ENCODE measurements at places on chromosomes 7 and 10.

GRCh38 chr7:106584914-106585759 lies 75.8 kb downstream of the CCDC71L start:
- DNase-seq: no peak

- DNase-seq: no peak
Measured at GRCh38 chr10:122057841-122058413, 69.0 kb downstream of the TACC2 start.

- no peak for DNase-seq
Measured at GRCh38 chr7:92813390-92814024, 22.9 kb downstream of the CDK6 start.

DNA sequence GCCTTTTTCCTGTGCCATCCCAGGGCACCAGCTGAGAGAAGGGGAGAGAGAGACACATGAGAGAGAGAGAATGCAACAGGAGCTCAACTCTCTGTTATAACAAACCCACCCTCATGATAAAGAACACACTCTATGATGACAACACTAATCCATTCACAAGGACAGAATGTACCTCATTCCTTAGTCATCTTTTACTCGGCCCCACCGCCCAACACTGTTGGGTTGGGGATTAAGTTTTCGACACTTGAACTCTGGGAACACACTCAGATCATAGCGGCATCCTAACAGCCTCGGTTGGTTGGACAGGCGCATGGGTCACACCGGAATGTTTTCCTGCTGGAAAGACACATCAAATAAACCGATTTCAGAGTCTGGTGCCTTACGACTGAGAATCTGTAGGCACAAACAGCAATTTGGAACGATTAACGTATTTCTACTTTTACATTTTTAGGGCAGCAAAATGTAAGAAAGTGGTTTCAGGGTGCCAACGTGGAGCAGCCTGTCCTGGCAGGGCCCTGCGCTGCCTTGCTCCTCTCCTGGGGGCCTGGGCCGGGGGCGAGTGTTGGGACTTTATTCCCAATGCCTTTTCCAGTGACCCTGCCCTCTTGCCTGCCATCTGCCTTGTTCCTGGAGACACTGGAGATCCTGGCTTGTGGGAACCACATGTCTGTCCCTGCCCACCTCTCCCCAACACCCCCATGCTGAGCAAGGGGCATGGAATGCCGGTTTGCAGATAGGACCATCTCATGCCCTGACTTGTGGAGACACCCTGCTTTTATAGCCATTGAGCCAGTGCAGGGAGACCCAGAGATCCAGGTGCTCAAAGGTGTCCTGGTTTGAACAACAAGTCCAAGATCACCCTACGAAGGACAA lies 287.0 kb downstream of the TCERG1L start:
- DNase-seq: no peak

DNA sequence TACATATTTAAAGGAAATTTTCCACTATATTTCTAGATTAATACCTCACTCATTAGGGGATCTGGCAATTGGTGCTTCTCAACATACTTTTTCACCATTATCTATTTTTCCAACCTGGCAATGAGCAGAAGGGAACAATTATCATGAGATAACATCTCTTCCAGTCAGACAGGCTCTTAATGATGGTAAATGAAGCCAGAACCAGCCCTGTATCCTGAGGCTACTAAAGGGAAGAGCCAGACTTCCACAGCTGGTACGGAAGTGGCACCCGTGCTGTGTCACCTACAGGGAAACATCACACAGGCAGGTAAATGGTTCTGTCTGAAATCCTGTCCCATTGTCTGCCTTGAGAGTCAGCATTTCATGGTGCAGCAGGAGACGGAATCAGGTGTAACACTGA lies 75.9 kb downstream of the ELMO1 start:
- no peak for DNase-seq

Data from Peyer's patch (tissue), 4 donors.